ENCODE measurements at places on chromosomes 7 and 10.

GRCh38 chr10:70564113-70564725 lies 38.3 kb downstream of the PRF1 start:
- no peak for DNase-seq

DNA sequence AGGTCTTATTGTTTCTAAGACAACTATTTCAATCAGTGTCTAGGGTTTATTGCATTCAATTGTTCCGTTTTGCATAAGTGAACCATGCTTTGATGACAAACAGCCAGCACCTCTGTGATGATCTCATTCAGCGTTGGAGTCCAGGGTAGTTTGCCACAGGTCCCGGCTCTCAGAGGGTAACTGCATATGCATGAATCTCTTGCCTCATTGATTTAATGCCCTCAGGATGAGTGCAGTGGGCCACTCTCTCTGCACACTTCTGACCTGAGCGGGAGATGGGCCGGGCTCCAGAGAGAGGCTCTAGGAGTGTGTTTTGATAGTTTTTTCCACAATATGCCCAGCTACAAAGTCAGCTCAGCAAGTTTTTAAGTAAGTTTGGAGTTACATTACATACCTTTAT lies 83.9 kb downstream of the HECW1 start:
- no peak for DNase-seq

DNA sequence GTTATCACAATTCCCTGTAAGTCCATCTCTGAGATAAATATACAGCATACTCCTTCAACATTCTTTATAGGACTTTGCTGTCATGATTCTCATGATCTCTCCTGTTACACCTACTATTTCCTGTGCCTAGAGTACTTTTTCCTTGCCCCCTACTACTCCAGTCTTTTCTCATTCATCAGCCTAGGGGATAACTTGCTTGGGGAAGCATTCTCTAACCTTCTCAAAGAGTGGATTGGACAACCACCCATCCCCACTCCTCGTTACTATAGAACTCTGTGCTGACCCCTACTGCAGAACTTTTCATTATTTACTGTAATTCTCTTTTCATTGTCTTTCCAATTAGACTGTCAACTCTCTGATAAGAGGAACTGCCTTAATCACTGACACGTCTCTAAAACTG lies 57.4 kb upstream of the TFEC start:
- DNase-seq: no peak

GRCh38 chr10:48523820-48524758 lies 80.8 kb downstream of the ARHGAP22 start:
- no peak for DNase-seq
